ENCODE measurements at places on chromosomes 6 and 20.

GRCh38 chr20:5745416-5746030, 4.7 kb upstream of the SHLD1 start:
- no peak for DNase-seq

DNA sequence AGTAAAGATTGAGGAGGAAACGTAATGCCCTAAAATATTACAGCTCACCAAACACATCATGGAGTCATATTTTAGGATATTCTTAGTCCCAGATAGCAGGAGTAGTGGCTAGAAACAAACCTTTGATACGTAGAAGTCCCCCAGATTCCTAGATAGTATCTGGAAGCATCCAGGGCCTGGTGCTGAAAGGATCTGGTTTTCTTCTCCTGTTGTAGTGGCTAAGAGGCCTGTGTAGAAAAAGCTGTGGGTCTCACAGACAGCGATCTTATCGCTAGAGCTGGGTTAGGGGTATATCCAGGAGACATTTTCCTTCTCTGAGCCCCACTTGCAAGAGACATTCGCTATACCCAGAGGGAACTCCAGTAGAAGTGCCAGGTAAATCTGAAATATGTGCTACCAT, 139.9 kb downstream of the KCNQ5 start:
- DNase-seq = no peak

- DNase-seq = no peak
Measured at GRCh38 chr20:934186-934840, 18.2 kb upstream of the ANGPT4 start.

DNA sequence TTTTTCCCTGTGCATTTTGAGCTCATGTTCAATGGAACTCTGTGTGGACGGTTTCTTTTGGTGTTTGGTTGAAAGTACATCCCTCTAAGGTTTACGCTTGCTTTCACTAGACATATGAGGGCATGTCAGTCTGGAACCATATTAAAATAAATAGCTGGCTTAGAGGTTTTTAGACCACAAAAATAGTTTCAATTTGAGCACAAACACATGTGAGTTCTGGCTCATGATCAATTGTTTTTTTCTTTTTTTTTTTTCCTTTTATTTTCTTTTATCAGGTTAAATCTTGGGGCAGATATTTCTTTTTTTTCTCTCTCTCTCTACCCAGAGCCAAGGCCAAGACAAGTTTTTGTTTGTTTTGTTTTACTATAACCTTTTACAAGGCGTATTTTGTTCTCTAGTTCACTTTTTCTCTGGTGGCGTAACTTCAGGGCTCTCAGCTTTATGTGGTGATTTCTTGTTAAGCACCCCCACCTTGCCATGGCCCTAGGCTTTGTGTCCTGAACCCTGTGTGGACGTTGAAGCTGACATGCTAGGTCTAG, 92.9 kb downstream of the SHLD1 start:
- DNase-seq = no peak

DNA sequence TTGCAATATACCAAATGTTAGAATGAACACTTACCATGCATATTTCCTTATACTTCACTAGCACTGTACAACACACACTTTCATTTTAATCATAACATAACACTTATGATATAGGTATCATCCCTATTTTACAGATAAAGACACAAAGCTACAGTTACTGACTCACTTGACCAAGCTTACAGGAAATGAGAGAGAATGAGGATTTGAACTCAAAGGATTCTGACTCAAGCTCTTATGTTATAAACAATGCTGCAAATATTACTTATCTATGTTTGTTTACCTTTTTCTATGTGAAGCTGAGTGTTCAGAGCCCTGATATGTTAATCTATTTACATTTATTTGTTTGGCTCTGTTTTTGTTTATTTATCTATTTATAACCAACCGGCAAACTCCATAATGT, 245.4 kb downstream of the PTPRK start:
- no peak for DNase-seq

All from fibroblast of skin of left quadriceps (primary cell).